ENCODE measurements at places on chromosomes 2 and 18. TPM values are rescaled to one million over a fixed set of nuclear protein-coding genes. Genes with fewer than 3 reads are reported as not detected.

DNA sequence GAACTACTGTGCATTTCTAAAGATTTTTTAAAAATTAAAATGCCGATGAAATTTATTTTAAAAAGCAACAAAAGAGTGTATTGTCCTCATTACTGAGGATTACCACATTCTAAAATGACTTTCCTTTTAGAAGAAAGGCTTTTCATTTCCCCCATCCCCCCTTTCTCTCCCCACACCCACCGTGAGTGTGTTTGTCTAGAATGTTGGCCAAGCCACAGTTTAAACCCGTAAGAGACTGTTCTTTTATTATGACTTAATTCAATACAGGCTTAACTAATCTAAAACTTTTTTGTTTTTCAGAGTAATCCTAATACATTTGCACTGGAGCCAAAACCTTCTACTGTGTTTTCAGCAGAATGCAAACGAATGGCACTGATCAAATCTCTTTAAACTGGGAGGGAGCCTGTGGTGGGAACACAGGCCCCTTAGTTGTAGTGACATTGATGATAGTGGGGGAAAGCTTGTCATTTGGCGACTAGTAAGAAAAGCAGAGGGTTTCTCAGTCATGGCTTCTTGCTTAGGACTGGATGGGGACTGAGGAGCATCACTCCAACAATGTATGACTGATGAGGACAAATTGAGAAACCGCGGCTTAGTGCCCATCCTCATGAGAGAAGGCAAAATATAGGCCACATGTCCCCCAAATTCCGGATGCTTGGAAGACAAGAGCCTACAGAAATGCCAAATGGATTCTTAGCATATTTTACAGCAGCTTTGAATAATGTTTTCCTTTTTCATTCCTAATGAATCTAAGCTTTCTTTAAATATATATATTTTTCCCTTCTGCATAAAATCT, 154.0 kb upstream of the SMIM21 start:
- no peak for DNase-seq

DNA sequence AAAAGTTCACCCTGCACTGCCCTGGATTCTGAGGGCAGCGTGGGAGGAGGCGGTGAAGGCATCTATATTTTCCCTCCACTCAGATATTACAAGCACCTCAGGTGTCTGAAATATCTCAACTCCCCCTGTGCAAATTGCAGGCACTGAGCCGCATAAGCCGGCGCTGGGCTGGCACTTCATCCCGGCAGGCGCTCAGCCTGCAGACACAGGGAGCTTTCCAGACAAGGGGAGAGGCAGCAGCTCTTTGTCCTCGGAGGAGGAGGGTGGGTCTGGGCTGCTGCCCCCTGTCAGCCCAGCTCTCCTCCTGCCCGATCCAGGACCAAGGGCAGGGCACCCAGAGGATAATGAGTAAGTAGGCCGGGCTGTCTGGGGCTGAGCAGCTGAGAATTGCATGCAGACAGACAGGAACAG, 189.3 kb upstream of the MYT1L start:
- no peak for DNase-seq

- no peak for DNase-seq
These were observed 1387.6 kb upstream of the ACVR2A start for GRCh38 chr2:146457221-146457620.

DNA sequence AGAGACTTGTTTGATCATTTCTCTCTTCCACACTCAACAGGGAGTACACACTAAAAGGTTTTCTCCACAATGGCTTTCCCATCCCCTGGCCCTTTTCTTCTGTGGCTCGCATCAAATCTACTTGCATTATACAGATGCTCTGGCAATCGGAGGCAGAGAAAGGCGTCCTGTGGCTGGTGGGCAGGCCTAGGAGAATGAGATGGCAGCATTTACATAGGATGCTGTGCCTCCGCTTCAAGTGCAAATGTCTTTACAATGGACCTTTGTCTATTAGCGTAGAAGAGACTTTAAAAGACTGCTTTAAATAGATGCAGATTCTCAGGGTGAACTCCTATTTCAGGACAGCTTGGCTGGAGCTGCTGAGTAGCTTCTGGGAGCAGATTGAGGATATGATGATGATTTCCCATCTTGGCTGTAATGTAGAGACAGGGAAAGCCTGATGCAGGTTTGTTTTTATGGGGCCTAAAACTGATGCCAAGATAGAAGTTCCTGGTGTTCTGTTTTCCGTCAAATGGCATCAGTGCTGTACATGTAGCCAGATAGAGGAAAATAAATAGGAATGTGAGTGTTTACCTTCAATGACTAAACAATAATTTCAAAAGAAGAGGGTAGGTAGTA, 423.4 kb downstream of the RND3 start:
- no peak for DNase-seq

DNA sequence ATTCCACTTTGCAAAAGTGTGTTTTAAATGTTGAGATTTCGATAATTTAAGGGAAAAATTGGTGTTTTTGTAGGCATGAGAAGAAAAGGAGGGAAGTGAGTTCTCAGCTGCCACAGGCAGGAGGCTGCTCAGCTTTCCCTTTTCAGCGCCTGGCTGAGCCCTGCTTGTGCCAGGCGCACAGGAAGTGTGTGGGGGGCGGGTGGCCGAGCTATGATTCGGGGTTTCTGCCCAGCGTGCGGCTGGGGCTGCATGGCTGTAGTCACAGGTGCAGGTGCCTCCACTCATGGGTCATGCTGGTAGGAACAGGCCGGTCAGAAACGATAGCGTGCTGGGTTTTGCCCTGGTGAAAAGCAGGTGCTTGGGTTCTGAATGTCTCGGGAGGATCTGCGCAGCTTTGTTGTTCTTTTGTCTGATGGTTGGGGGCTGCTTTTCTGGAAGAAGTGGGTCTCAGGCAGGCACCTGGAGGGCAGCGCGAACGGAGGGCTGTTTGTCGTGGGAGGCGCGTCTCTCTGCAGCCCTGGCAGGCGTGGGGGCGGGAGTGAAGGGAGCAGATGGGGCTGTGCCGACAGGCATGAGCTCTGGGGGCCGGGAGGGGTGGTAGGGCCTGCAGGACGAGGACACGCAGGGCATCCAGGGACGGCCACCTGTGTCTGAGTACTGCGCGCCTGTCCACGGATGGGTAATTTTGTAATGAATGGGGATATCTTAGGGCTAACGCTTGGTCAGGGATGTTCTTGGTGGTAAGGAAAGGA, 2.1 kb downstream of the KCNG2 start:
- no peak for DNase-seq

GRCh38 chr2:126864861-126865260, 33.8 kb upstream of the TEX51 start:
- DNase-seq = no peak

DNA sequence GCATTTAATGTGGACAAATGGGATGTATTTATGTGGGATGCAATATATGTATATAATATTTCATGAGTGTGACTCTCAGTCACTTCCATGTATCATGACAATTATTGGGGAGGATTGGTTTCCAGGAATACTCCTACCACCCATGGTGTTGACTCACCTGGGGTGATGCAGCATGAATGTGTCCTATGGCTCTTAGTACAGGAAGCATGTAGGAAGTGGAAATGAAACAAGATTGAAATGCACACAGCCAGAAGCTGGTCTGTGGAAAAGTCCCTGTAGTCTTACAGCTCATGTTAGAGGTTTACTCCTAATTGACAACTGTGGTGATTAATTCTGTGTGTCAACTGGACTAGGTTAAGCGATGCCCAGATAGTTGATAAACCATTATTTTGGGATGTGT, 89.3 kb upstream of the HAAO start:
- no peak for DNase-seq

Gene CYP26B1
- 8.5 TPM for total RNA-seq

- DNase-seq = no peak
These were observed 89.9 kb upstream of the CDCA7 start for GRCh38 chr2:173264603-173265366.

GRCh38 chr2:190119923-190120590, 57.5 kb upstream of the MSTN start:
- peak; percentile 29 for DNase-seq

DNA sequence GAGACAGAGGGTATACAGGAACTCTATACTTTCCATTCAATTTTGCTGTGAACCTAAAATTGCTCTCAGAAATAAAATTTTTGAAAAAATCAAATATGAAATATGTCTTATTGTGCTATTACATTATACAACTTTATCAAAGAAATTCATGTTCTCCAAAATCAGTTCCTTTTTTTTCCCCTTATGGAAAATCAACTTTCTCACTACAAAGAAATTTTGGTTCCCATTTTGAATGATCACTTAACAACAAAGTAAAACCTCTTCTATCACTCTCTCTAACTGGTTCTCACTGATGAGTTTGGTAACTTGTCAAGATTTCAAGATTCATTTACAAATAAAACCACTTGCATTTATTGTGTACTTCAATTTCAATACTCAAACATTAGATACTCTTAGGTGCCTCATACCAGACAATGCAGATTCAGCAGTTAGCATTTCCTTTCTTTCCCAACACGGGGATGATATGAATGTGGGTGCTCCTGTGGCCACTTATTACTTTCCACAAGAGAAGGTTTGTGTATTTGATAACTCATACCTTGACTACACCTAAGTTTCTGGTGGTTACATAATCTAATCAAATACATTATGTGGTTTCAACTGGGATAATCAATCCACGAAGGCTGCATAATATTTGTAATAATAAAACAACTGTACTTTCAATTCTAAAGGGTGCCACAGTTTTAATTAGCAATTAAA, 6.4 kb downstream of the PSME4 start:
- DNase-seq = no peak

Gene IL18RAP
- 1.3 TPM for total RNA-seq

GRCh38 chr2:58598171-58598570, 357.0 kb upstream of the FANCL start:
- no peak for DNase-seq

- DNase-seq = no peak
These were observed 736 bp downstream of the ZSCAN30 start for GRCh38 chr18:35289293-35289692.

DNA sequence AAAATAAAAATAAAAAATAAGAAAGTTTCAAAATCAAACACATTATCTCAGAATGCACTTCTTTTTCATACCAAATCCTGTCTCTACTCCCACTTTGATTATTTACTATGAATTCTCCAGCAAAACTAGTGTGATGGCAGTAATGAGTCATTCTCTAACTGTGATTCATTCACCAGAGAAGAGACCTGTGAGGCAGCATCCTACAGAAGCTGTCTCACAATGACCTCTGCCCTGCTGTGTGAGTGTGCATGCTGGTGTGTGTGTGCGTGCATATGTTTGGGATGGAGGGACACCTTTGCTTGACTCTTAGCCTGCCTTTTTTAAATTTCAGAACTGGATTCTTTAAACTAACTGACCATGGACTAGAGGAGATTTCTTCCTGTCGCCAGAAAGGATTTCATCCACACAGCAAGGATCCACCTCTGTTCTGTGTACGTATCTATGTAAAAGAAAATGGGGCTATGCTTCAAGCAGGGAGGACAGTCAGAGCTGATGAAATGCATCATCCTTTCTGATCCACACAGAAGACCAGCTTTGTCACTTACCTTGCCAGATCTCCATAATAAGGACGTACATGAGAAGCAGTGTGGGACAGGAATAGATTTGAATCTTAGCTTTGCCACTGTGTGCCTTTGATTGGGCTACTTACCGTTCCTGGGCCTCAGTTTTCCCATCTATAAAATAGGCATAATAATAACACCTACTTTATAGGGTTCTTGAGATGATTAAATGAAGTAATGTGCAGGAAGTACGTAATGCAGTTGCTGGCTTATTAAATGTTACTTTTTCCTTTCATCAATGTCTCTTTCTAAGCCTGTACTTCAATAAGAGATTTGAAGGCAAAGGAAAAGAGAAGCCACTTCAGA, 31.2 kb downstream of the STAMBP start:
- DNase-seq = no peak

GRCh38 chr2:74741629-74742028, 87.6 kb downstream of the SEMA4F start:
- no peak for DNase-seq

- no peak for DNase-seq
These were observed 80.3 kb downstream of the CDCA7 start for GRCh38 chr2:173434762-173435569.

GRCh38 chr18:27750014-27750413, 426.9 kb downstream of the CDH2 start:
- no peak for DNase-seq

GRCh38 chr2:23499439-23499838, 114.5 kb downstream of the KLHL29 start:
- DNase-seq = peak; percentile 25

DNA sequence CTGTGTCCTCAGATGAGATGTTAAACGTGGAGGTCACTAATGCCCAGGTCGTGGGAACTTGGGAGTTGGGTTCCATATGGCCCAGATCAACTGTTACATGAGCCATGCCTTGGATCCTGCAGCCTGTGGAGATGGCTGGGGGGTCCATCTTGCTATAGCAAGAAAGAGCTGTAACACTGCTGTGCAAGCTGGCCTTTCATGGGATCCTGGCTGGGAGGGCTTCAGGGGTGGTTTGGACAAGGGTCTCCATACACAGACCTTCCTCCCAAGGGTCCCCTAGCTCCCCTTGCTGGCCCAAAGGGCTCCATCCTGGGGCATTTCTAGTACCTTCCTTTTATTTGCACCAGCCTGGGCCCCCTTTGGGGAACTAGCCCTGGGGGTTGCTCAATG, 337.7 kb downstream of the DYSF start:
- no peak for DNase-seq

- no peak for DNase-seq
These were observed 276.5 kb upstream of the MC4R start for GRCh38 chr18:60649107-60649506.

DNA sequence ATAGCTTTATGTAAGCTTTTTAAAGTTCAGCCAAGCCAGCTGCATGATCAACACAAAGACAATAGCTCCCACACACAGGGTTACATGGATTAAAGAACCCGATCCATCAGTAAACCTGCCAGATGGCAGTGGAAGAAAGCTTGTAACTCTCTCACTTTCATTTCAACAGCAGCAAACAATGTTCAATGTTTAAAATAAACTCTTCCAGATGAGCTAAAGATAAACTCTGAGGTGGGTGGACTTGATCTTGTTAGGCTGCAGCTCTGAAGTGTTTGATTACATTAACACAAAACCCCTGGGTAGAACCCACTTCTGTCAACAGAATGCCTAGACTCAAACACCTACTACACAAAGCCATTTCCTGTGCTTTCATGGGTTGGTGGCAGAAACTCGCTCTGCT, 13.9 kb downstream of the RDH14 start:
- DNase-seq = no peak

GRCh38 chr2:171365232-171365631, 68.6 kb downstream of the METTL8 start:
- no peak for DNase-seq

Gene CCDC141
- total RNA-seq = 97.5 TPM

- DNase-seq = no peak
These were observed 173.5 kb downstream of the ACTR3 start for GRCh38 chr2:114063346-114063745.

Gene TUBA4B
- total RNA-seq = not detected

All from left cardiac atrium (tissue), 4 donors.